ENCODE measurements at places on chromosomes 12 and 14. TPM values are rescaled to one million over a fixed set of nuclear protein-coding genes. Genes with fewer than 3 reads are reported as not detected.

FOXG1 gene
- total RNA-seq = not detected

DNA sequence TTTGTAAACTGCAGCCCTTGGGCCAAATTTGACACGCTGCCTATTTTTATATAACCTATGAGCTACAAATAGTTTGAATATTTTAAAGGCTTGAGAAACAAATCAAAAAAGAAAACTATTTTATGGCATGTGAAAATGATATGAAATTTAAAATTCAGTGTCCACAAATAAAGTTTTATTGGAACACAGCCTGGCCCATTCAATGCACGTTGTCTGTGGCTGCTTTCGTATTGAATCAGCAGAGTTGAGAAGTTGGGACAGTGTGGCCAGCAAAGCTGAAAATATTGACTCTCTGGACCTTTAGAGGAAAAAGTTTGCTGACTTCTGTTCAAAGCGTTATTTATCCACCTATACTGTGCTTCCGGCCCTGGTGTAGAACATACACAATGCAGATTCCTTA, 654.2 kb downstream of the MED13L start:
- no peak for DNase-seq

DNA sequence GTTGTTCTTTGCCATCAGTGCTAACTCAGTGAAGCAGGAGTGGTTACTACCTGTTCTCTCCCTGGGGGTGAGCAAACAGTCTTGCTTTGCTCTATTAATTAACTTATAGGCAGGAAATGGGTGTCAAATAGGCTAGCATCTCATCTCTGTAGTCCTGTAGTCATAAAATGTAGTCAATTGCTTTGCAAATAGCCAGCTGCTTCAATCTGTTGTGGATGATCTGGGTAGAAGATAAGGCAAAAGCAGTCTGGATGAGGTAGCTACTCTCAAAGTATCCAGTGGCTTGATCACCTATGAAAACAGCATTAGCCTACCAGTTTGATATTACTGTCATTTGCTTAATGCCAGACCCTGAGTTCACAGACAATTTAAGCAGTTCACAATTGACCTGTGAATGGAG, 369.0 kb upstream of the TMTC1 start:
- no peak for DNase-seq

IL22 gene
- total RNA-seq = not detected

DNA sequence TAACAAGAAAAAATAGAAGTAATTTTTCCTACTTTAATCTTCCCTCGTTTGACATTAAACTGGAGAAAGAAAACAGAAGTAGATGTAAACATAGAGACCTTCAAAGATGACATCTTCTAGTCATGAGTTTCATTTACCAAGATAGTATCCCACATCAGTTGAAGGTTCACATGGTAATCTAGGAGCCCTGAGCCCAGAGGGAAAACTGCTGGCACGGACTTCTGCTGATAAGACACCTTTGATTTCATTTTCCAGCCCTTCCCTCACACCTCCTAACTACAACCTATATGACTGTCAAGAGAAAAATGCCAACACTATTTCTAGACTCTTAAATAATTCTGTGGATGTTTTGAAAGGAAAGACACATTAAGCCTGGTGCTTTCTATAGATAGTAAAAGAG, 46.0 kb upstream of the CCDC175 start:
- no peak for DNase-seq

RPGRIP1 gene
- total RNA-seq = 0.12 TPM

KIAA0586 gene
- total RNA-seq = 37.8 TPM

SLC38A4 gene
- 0.68 TPM for total RNA-seq

DNA sequence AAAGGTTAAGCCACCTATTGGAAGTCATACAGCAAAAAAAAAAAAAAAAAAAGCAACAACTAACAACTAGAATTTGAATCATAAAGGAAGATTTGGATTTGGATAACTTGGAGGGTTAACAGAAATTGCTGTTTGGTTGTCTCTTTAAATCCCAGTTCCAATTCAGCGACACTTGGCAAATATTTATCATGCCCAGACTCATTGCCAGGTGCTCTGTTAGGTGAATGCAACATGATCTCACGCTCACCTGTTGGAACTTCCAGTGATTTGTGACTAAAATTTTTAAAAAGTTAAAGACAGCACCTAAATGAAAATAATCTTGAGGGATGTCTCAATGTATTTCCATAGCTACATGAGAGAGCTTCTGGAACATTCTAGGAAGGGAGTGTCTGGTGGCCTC, 103.7 kb downstream of the TBX3 start:
- no peak for DNase-seq

ESR2 gene
- total RNA-seq = 0.12 TPM

DNA sequence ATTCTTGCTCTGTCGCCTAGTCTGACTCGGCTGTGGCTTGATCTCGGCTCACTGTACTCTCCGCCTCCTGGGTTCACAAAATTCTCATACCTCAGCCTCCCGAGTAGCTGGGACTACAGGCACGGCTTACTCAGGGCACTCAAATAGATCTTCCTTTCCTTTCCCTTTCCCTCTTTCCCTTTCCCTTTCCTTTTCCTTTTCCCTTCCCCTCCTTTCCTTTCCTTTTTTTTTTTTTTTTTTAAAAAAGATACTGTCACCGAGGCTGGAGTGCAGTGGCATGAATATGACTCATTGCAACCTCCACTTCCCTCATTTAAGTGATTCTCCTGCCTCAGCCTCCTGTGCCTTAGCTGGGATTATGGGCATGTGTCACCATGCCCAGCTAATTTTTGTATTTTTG, 86.0 kb downstream of the AEBP2 start:
- DNase-seq = no peak

DNA sequence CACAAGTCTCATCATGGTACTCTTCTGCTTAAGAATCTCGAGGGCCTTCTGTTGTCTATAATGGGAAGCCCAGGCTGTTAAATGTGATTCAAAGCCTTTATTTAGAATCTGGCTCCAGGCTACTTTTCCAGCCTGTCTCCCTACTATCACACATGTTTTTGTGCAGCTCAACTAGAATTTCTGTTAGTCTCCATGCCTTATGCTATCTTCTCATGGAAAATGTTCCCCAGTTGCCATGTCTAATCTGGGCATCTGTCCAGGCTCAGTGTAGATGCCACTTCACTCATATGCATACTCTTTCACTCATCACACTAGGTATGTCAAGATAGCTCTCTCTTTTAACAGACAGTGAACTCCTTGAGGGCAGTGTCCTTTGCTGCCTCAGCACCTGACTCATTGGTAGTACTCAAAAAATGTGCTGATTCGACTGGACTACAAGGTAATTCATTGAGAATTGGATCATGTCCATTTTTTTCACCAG, 145.3 kb downstream of the TTLL5 start:
- DNase-seq = peak; percentile 18

DDX24 gene
- total RNA-seq = 115 TPM
